Astrocyte of the cerebellum (primary cell): ENCODE measurements at places on chromosomes 16 and 17.

DNA sequence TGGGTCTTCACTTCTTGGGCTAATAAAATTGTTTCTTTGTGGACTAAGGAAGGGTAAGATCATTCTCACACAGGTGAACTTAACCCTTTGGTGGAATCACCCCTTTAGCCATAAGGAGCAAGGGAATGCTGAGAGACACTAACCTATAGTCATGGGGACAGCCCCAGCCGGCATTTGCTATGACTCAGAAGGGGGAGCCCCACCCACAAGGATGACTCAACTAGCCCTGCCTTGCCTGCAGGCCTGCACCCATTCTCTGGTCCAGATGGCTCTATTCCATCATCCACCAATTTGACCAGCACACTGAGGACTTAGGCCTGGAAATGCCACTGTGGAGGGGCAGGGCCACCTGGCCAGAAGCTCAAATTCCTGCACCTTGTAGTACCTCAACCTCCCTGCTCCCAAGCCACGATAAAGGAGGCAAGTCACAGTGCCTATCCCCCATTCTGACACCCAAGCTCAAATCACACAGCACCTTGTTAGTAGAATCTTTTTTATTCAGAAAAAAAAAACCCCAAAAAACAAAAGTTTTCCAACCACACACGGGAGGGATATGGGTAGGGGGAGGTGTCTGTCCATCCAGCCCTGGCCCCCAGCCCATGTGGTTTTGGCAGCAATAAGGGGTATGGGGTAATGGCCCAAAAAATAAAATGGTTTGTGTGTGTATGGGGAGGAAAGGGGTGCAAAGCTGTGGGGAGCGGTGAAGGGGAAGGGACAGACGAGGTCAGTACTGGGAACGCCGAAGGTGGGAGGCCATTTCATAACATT, 3.0 kb downstream of the PFN1 start:
- peak; percentile 62 for DNase-seq

- DNase-seq: no peak
These were observed 566.0 kb upstream of the PSMD7 start for GRCh38 chr16:73730481-73731090.

GRCh38 chr17:81537343-81537855, 9.2 kb downstream of the FSCN2 start:
- DNase-seq: no peak

DNA sequence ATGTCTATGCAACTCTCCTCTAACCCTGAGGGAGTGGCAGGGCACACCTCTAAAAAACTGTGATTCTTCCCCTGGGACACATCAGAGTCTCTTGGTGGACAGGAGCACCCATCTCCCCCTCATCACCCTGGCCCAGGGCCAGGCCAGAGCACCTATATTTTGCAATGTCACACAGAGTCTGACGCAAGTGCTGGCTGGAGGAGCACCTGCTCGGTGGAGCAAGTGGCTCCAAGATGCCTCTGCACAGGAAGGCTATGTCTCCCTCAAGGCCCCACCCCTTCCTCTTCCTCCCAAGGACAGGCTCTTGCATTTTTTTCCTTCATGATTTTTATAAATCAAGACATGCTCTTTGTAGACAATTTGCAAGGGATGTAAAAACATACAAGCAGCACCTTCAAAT, 13.3 kb downstream of the SNN start:
- DNase-seq: no peak

DNA sequence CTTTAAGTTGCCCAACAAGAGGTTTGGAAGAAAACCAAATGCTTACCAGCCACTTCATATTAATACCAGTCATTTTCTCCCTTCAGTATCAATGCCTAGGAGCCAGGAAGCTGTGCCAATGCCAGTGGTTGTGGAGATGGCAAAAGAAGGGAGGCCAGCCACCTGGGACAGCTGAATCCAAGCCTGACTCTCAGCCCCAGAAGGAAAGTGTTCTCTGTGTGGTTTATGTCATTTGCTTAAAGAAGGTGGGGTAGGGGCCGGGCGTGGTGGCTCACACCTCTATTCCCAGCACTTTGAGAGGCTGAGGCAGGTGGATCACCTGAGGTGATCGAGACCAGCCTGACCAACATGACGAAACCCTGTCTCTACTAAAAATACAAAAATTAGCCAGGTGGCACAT, 13.4 kb downstream of the C17orf78 start:
- DNase-seq: no peak

DNA sequence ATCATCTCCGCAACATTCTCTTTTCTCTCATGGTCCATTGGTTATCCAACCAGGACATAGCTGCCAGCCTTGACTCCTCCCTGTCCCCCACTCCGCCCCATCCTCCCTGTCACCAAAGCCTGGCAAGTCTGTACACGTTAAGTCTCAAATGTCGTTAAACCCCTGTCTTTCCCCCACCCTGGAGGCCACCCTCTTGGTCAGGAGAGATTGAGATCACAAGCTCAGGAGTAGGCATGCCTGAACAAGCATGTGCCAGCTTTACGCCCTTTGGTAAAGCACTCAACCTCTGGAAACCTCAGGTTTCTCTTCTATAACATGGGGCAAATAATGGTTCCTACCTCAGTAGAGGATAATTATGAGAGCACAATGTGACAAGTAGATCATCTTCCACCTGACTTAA, 38.1 kb upstream of the CCL1 start:
- no peak for DNase-seq

DNA sequence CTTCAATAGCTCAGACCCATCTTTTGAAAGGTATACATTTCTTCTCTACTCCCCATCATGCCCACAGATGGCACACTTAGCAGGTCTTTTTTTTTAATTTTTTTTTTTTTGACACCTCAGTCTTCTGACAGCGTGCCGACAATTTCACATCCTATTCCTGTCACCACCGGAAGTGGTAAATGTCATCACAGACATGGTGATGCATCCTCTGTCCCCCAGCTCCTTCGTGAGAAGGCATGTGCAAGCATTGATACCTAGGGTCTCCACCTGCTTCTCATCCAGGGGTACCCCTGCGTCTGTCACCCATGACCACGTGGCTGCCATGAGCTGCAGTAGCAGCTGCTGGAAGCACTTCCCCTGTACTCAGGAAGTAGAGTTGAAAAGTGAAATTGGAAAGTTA, 35.6 kb downstream of the ELAC2 start:
- DNase-seq: no peak

- peak; percentile 13 for DNase-seq
These were observed 43.8 kb upstream of the DHX40 start for GRCh38 chr17:59521465-59522126.

DNA sequence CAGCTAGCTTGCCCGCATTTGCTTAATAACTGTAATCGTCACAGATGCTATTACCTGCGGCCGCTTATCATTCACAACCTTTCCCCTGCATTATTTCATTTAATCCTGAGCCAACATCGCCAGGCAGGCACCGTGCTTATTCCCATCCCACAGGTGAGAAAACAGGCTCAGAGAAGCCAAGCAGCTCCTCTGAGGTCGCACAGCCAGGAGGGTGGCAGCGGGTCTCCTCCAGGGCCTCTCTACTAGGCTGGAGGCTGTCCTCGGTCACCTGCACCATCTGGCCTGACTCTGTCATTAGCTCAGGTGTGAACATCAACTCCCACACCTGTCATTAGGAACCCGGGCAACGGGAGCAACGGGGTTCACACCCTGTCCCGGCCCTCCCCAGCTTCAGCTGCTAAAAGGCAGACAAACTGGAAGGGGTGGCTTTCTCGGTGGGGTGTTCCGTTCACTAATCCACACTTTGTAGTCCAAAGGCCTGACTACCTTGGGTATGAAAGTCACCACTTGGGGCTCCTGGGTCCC, 3.0 kb downstream of the PPL start:
- DNase-seq: no peak

GRCh38 chr16:66422366-66422765, 4.7 kb upstream of the BEAN1 start:
- no peak for DNase-seq

- DNase-seq: no peak
These were observed 129.1 kb upstream of the HS3ST2 start for GRCh38 chr16:22684574-22685458.

DNA sequence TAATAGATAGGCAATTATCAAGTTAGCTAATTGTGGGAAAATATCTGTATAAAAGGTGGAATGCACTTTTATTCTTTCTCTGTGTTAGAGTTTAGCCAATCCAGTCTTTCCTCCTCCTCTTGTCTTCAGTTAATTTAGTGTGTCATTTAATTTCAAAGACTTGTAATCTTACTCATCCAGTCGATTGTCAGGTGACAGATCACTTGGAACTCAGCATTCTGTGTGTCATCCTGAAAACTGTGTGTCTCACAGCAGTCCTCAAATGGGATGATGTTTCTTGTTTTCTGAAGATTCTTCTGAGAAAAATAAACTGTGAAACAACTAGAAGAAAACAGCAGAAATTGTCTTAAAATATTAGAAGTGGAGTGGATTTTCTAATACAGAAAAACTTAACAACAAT, 290 bp upstream of the KRTAP4-1 start:
- no peak for DNase-seq

DNA sequence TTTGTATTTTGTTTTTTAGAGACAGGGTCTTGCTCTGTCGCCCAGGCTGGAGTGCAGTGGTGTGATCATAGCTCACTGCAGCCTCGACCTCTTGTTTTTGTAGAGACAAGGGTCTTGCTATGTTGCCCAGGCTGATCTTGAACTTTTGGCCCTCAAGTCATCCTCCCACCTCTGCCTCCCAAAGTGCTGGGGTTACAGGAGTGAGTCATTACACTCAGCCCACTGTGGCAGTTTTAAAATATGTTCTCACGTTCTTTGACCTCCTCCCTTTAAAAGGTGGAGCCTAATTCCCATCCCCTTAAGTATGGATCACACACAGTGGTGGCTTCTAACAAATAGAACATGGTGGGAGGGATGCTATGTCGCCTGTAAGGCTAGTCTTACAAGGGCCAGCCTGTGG, 67.7 kb downstream of the ZDHHC7 start:
- DNase-seq: no peak

DNA sequence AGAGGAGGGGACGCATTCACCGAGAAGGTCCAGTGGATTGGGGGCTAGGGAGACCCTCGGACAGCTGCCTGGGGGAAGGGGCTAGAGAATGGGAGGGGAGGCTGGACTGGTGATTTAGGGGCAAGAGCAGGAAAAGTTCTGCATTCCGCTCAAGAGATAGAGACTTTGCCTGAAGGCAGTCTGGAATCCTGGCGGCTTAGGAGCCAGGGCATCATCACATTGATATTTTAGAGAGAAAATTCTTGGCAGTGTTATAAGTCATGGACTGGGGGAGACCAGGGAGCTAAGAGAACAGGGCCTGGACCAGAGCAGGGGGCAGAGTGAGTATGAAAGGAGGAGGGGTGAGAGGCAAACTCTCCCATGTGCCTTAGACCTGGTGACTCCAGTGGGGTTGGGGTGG, 35.8 kb downstream of the MSI2 start:
- DNase-seq: no peak

DNA sequence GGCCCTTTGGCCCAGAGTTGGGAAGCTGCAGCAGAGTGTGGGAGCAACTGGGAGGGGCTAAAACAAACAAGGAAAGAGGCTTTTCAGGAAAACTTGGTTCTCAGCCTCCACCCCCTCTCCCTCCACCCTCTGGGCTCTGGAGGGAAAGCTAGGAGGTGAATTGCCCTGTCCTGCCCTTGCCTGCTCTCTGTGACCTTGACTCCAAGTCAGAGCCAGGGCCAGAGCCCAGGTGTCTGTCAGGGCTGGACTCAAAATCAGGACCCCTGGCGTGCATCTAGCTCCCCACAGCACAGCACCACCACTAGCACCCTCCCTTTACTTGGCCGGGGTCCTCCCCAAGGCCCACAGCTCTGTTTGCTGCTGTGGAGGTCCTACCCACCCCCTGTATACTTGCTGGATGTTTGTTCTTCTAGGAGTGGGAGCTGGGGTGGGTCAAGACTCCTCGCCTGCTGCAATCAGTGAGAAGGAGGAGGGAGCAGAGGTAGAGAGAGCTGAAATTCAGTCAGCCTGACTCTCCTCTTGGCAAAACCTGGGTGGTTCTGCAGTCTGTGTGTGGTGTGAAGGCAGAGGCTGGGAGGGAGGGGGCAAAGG, 2.8 kb upstream of the NR1D1 start:
- no peak for DNase-seq

- DNase-seq: no peak
These were observed 1.9 kb upstream of the CDYL2 start for GRCh38 chr16:80806289-80806688.

- no peak for DNase-seq
These were observed 21.5 kb downstream of the RPH3AL start for GRCh38 chr17:330993-331701.
